Osteoblast (primary cell): ENCODE measurements at places on chromosomes 3 and 15.

DNA sequence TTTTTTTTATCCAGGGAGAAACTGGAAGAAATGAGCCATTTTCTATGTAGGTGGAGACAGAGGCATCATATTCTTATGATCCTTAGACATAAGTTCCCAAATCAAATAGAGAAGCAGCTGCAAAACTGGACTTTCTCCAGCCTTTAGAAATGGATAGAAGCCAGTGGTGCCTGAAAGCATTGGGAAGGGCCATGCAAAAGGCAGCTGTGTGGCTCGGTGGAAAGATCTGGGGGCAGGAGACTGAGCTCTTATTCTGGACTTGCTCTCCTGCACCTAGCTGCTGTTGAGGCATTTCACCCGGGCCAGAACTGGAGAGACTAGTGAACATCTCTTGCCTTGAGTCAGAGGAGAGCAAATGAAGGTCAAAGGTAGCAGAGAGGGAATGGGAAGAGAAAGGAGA, 73.1 kb downstream of the TFG start:
- DNase-seq, result no peak

DNA sequence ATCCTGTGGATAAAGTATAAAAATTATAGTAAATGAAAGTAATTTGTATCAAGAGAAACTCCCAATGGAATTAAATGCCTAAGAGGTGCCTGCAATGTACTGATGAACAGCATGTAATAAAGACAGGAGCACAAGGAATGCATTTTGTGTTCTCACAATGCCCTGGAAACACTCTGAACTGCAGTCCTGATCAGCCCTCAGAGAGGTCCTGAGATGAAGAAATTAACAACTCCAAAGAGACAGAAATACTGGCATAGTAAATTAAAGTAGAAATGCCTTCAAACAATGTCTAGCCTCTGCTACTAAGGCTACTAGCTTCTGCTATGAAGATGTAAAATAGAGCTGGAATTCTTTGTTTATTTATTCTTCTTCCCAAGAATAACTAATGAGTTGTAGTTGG, 59.9 kb downstream of the CFAP20DC start:
- no peak for DNase-seq

DNA sequence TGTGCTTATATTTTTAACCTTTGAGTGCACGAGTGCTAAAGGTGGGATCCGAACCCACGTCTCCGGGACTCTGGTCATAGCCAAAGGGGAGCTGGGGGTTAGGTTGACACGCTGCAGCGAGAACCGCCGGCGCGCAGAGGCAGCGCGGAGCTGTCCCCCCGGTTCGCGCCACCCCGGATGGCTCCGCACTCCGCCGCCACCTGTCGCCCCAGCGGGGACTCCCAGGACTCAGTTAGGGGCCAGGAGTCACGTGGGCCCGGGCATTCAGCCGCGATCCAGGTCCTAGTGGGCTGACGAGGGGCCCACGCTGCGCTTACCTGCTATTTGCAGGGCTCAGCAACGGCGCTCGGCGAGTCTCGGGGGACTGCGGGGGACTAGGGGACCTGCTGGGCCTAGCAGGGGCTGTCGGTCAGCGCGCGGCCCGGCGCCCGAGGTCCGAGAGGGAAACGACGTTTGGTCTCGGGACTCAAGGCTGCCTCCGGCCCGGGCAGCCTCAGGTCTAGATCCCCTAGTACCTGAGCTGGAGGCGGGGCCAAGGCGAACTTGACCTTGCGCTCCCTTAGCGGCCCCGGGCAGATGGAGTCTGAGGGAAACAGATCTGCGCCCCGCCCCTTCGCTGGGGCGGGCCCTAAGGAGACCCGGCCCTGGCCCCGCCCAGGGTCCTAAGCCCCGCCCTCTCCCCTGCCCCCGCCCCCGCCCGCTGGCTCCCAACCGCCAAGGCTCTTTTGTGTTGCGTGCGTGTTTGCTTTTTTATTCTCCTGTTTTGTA, at the start of gene NMNAT3:
NMNAT3 (minus strand) TSS at position 585 of the 768 bp plus-strand sequence. CDS start 50,248 bp downstream, outside the sequence.
- DNase-seq, result no peak

DNA sequence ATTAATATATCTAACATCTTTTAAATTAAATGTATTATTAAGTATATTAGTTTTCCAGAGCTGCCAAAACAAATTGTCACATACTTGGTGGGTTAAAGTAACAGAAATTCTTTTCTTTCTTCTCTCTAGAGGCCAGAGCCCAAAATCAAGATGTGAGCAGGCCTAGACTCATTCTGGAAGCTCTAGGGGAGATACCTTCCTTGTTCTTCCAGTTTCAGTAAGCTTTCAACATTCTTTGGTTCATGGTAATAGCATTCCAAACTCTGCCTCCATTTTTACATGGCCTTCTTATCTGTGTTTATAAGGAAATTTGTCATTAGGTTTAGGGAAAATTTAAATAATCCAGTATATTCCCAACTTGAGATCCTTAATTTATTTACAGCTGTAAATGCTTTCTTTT, 1054.6 kb upstream of the GBE1 start:
- no peak for DNase-seq

DNA sequence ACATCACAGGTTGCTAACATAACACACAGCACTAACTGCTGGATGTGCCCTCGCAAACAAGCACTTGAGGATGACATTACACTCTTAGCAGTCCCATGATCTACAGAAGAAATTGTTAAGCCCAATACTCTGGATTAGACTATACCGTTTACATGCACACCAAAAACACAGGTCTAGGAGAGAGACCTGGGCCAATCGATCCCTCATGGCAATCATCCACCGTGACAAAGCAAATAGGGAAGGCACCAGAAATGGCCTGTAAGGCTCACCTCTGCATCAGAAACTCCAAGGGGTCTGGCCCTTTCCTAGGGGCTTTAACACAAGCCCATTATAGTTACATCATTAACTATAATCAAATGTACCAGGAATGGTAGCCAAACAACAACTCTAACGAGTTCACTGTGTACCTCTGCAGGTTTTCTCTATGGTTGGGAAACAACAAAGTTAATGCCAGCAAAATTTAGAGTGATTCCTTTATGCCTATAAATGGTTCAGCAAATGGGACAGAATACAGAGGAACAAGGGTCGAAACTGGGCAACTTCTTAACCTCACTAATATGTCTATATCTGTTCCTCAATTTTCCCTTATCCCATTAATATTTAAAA, 18.5 kb downstream of the TRANK1 start:
- DNase-seq, result no peak

DNA sequence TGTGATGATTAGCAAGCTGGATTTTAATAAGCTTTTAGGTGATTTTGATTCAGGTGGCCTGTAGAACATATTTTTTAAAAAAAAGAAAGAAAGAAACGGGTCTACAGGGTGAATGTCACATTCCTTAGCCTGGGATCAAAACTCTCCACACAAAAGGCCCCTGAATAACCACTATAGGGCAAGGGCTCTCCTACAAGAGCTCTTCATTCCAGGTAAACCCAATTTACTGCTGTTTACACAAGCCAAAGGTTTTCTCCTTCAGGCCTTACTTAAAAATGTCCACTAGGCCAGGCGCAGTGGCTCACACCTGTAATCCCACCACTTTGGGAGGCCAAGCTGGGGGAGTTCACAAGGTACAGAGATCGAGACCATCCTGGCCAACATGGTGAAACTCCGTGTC, 8.3 kb downstream of the MSL2 start:
- no peak for DNase-seq

- DNase-seq, result no peak
Measured at GRCh38 chr3:16841904-16842271, 42.9 kb upstream of the PLCL2 start.

DNA sequence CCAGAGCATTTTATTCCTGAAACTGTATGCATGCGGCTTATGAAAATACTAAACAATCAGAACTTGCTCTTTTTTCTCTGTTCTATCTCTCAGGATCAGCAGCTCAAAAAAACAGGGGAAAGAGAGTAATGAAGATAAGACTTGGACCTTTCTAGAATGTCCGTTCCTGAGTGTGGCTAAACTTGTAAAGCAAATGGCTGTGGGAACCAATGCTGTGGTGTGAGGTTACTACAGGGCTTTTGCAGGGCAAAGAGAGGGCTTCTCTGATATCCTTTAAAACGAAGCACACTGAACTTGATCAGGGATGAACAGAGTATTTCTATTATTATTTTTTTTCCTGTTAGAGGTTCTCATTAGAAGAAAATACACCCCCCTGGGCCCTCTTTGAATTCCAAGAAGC, 223.4 kb downstream of the THRB start:
- DNase-seq, result no peak
